ENCODE measurements at places on chromosomes 7 and 10.
A peak's percentile ranks its signal among the peaks of the same experiment; 100 is the strongest.

GRCh38 chr7:109835577-109835976 is 1255.3 kb upstream of the LRRN3 start:
- no peaks in the 10 kb centered on the region for H3K27me3 ChIP-seq
- no peaks in the 10 kb centered on the region for H3K36me3 ChIP-seq
- no peaks in the 10 kb centered on the region for H3K4me1 ChIP-seq
- no peak overlapping the region for H3K27ac ChIP-seq
- no peak overlapping the region for H3K4me3 ChIP-seq
- no peak for DNase-seq

- no peak overlapping the region for H3K27ac ChIP-seq
- no peaks in the 10 kb centered on the region for H3K4me1 ChIP-seq
- H3K36me3 ChIP-seq, result no peaks in the 10 kb centered on the region
- no peaks in the 10 kb centered on the region for H3K27me3 ChIP-seq
These were observed 133.7 kb downstream of the FOXP2 start for GRCh38 chr7:114548081-114548980.

GRCh38 chr7:75638594-75639070 is 100.1 kb downstream of the HIP1 start:
- DNase-seq, result no peak
- peaks cover 24% of the 10 kb centered on the region for H3K4me1 ChIP-seq
- peak overlapping the region; percentile 24 for H3K4me3 ChIP-seq
- no peaks in the 10 kb centered on the region for H3K36me3 ChIP-seq

DNA sequence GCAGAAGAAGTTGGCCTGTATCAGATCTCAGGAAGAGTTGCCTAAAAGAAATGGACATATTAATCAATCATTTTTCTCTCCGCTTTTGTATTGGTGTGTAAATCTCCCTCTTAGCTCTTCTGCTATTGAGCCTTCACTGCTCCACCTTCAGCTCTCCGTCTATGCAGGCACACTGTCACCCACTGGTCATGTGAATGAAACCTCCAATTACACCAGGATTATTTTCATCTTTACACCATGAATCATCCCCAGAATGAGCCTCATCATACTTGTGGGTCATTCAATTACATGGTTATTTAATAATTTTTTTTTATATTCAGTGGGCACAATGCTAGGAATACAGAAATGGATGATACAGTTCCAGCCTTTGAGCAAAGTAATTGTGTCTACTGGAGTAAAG is 92.6 kb downstream of the LRRC4 start:
- no peak overlapping the region for H3K4me3 ChIP-seq
- H3K4me1 ChIP-seq, result no peaks in the 10 kb centered on the region
- DNase-seq, result no peak

DNA sequence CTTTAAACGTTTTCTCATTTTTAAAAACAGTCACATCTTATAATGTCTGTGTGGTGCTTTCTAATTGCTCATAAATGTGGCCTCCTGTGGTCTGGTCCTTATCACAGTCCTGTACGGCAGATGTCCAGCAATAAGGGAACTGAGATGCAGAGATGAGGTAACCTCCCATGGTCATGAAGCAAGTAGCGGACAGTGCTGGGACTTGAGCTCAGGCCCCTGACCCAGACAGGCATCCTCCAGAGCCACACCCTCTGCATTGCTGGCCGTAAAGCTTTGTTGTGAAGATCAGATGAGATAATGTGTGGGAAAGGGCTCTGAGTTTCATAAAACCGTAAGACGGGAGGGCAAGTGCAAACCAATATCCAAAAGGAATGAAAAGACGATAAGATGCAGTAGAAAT is 48.2 kb downstream of the DYNC2I1 start:
- no peaks in the 10 kb centered on the region for H3K27me3 ChIP-seq
- no peaks in the 10 kb centered on the region for H3K4me1 ChIP-seq
- no peak overlapping the region for H3K4me3 ChIP-seq
- H3K36me3 ChIP-seq, result peaks cover 19% of the 10 kb centered on the region
- DNase-seq, result no peak
- H3K27ac ChIP-seq, result no peak overlapping the region

GRCh38 chr7:123757095-123757494 is 8.3 kb upstream of the WASL start:
- H3K36me3 ChIP-seq, result no peaks in the 10 kb centered on the region
- no peaks in the 10 kb centered on the region for H3K27me3 ChIP-seq
- H3K4me1 ChIP-seq, result no peaks in the 10 kb centered on the region
- H3K4me3 ChIP-seq, result no peak overlapping the region
- no peak for DNase-seq
- no peak overlapping the region for H3K27ac ChIP-seq

- H3K4me1 ChIP-seq, result peaks cover 94% of the 10 kb centered on the region
- no peak for DNase-seq
- H3K36me3 ChIP-seq, result peaks cover 21% of the 10 kb centered on the region
- H3K27ac ChIP-seq, result peak overlapping the region; percentile 73
These were observed 6.6 kb downstream of the TRIM8 start for GRCh38 chr10:102650655-102651454.

DNA sequence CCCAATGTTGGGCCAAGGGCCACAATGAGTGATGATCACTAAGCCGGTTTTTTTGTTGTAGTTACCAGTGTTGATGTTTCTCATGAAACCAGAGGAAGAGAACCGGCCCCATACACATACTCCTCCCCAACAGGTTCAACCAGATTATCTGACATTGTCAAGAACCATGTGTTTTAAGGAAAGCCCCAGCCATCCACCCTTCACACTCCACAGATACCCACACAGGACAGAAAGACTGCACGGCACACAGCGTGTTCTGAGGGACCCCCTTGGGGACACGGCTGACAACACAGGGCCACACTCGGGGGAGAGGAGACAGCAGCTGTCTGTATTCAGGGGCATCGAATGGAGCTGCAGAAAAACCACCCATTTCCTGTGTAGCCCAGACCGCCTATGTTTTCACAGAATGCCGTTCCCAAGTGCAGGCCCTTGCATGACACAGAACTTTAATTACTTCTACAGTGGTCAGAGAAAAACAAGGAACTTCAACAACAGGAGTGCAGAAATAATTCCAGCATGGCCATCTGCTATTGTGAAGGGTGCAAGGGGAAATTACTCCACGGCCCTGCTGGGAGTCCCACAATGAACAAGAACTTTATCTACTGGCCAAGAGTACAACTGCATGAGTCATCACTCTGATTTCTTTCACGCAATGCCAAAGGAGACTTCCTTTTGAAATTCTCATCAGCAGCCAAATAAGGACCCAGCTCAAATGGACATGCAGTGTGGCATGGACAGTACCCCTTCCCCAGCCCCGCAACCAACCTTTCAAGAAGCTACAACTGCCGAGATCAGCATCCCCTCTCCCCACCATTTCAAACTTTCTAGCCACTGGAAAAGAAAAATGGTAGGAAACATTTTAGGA is 2.3 kb downstream of the KLF6 start:
- H3K36me3 ChIP-seq, result peaks cover 44% of the 10 kb centered on the region
- no peaks in the 10 kb centered on the region for H3K27me3 ChIP-seq
- H3K4me1 ChIP-seq, result peaks cover 46% of the 10 kb centered on the region
- H3K27ac ChIP-seq, result peak overlapping the region; percentile 87
- peak overlapping the region; percentile 86 for H3K4me3 ChIP-seq
- peak; percentile 85 for DNase-seq

Measured in natural killer cell (primary cell).